ENCODE measurements at places on chromosomes 4 and X.

DNA sequence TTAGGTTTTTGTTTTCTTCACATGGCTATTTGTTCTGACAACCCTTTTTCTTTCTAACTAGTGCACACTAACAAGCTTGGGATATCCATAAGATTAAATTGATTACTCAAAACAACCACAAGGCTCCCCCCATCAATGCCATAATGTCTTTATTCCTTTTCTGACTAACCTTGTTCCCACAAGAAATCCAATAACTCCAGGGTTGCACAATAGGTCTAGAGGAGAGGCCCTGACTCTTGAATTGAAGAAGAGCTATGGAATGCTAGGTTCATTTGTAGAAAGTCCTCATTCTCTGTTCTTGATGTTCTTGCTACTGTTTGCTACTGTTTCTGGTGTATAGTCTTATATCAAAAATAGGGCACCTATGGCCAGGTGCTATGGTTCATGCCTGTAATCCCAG, 71.0 kb downstream of the PRRG1 start:
- DNase-seq: no peak

DNA sequence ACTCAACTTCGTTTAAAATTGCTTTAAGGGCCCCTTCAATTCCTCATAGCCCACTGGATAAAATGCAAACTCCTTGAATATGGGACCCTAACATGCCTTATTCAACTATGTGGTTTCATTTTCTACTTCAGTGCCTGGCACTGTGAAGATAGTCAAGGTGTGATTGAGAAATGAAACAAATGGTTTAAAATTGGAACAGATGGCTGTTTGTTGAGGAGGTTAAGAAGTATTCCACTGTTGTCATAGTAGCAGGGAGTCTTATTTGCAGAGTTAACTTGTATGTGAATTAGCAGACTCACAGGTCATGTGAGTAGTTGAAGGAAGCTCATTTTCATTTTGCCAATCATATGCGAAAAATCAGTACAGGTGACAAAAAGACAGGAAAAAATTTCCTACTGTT, 593.3 kb downstream of the KCTD8 start:
- DNase-seq: peak; percentile 19

DNA sequence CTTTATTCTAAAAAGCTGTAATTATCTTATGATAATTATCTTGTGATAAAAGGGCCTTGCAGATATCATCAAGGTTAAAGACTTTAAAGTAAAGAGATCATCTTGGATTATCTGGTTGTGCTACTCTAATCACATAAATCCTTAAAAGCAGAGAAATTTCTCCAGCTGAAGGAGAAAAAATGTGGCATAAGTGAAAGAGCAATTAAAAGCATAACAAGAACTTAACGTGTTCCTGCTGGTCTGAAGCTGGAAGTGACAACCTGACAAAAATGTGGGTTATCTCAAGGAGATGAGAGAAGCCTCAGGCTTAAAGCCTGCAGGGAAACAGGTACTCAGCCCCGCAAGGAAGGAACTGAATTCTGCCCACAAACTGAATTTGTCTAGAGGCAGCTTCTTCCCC, 449.1 kb upstream of the NDST4 start:
- no peak for DNase-seq

DNA sequence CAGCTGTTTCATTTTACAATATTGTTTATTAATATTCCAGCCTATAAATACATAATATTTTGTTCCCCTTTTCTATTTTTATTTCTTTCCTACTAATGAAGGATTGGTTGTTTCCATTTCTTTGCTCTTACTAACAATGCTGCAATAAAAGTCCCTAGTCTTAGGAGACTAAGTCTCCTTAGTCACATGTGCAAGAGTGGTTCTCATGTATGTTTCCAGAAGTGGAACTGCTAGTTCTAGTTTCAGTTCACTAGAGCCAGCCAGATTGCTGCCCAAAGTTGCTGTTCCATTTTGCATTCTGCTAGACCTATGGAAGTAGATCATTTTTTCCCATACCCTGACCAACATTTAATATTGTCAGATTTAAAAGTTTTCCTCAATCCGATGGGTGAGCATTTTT, 44.3 kb downstream of the CNGA1 start:
- DNase-seq: no peak

DNA sequence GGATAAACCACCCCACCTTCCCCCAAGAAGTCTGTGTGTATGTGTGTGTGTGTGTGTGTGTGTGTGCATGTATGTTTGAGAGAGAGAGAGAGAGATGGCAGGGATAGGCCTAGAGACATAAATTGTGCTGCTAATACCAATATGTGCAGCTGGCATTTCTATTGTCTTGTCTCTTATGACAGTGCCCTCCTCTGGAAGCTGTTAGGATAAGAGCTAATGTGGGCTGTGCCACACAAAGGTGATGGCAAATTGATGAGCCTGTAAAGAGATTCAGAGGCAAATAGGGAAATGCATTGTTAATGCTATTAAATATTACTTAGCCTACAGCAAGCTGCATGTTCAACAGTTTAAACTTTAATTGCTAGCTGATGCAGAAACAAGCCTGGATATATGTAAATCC, 332.0 kb downstream of the NKX6-1 start:
- no peak for DNase-seq

GRCh38 chr4:42070463-42070862, 80.1 kb downstream of the SLC30A9 start:
- no peak for DNase-seq

DNA sequence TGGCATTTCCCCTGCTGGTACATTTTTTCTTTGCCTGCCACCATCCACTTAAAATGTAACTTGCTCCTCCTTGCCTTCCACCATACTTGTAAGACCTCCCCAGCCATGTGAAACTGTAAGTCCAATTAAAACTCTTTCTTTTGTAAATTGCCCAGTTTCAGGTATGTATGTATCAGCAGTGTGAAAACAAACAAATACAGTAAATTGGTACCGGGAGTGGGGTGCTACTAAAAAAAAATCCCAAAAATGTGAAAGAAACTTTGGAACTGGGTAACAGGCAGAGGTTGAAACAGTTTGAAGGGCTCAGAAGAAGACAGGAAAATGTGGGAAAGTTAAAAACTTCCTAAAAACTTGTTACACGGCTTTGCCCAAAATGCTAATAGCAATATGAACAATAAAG, 16.3 kb downstream of the ARHGEF9 start:
- DNase-seq: no peak

DNA sequence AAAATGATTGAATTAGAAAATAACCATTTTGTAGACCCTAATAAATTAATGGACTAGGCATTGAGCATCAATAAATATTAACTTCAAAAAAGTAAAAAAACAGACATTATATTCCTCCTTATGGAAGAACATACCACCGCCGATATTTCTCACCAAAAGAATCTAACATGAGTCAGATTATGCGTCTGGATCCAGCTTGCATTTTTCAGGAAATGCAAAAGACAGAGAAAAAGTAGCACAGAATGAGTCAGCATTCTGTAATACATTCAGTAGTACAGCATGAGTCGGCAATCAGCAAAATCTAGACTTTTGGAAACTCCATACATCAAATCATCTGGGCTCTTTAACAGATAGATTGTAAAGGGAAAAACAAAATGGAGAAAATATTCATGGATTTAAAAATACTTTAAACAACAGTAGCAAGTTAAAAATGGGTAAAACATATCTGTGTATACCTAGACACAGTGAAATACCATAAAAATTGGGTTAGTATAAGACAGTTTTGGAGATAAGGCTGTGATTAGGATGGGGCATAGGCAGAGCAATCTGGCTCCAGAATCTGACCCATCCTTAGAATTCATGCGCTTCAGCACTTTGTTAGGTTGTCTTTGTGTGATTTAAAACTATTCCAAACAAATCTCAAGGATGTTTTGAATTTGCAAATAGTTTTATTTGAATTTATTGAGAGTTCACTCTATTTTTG, 633.0 kb upstream of the FAM241A start:
- no peak for DNase-seq

DNA sequence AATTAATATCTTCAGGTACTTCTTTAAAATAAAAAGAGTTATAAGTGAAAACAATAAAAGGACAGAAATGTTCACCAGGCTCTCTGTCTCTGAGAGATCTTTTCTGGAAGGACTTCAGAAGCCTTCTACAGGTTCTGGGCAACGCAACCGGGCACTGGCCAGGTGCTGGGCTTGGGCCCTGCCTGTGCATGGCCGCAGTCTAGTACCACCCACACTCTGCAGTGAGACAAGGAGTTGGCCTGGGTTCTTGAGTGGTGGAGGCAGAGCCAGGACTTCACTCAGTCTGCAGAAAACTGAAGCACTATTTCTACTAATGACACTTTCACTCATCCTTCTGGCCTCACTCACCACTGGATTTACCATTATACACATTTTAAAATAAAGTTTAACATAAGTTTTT, 21.8 kb downstream of the TAPT1 start:
- no peak for DNase-seq

GRCh38 chrX:154695911-154696675, 42.7 kb upstream of the CTAG2 start:
- no peak for DNase-seq

- DNase-seq: no peak
These were observed 56.9 kb upstream of the SPIN4 start for GRCh38 chrX:63408050-63408449.

- peak; percentile 0 for DNase-seq
These were observed 48.9 kb upstream of the FAM47B start for GRCh38 chrX:34893741-34894140.

DNA sequence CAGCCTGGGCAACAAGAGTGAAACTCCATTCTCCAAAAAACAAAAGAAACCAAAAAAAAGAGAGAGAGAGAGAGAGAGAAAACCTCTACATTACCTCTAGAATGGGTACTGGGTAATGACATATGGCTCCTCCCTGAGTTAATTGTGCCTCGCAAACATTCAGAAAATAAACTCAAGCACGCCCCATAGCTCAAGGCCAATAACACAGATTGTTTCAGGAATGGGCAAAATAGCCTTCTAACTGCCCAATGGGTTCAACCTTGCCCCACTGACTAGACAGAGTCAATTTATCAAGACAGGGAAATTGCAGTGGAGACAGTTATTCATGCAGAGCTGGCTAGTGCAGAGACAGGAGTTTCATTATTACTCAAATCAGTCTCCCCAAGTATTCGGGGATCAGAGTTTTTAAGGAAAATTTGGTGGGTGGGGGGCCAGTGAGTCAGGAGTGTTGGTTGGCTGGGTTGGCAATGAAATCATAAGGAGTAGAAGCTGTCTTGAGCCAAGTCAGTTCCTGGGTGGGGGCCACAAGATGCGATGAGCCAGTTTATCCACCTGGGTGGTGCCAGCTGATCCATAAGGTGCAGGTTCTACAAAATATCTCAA, 25.1 kb downstream of the NIPAL1 start:
- no peak for DNase-seq

- DNase-seq: no peak
These were observed 288.4 kb downstream of the CRLF2 start for GRCh38 chrX:924017-924416.

DNA sequence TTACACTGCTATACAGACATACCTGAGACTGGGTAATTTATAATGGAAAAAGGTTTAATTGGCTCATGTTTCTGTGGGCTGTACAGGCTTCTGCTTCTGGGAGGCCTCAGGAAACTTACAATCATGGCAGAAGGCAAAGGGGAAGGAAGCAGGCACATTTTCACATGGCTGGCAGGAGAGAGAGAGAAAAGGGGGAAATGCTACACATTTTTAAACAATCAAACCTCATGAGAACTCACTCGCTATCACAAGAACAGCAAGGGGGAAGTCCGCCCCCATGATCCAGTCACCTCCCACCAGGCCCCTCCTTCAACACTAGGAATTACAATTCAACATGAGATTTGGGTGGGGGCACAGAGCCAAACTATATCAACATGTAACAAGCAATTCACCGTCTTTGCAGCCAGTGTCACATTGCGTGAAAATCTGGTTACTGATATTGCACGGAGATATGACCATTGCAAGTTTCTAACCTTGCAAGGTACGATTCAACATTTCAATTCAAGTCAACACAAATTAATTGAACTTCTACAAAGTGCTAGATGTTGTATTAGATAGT, 61.7 kb upstream of the RELL1 start:
- no peak for DNase-seq

GRCh38 chrX:24463077-24463476, 2.0 kb upstream of the PDK3 start:
- DNase-seq: no peak

DNA sequence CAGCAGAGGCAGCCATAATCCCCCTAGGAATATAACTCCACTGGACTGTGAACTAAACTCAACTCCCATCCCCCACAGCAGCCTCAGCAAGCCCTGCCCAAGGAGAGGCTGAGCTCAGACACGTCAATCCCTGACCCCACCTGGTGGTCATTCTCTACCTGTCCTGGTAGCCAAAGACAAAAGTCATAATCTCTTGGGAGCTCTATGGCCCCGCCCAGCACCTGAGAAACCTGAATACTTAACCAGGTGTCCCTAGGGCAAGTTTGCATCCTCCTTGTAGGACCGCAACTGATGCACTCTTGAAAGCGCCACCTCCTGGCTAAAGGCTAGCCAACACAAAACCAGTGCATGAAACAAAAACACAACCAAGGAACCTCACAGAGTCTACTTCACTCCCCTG, 18.4 kb downstream of the CT47B1 start:
- no peak for DNase-seq

DNA sequence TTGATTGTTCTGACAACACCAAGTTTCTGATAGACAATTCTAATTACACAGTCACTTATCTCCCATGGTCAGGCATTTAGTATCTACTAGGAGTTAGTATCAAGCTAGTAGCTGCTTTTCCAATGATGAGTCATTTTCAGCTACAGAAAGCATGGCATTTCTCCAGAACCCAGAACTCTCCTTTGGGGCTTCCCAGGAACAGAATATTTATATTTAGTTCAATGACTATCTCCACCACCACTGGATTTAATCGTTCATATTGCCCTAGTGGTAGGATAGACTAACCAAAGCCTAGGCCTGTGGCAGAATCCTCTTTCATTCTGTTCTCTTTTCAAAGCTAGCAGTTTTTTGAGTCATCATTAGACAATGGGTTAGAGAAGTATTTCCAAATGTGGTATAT, 569.4 kb downstream of the GABRG1 start:
- no peak for DNase-seq

- DNase-seq: no peak
These were observed 674 bp upstream of the DIAPH2 start for GRCh38 chrX:96683997-96684338.

DNA sequence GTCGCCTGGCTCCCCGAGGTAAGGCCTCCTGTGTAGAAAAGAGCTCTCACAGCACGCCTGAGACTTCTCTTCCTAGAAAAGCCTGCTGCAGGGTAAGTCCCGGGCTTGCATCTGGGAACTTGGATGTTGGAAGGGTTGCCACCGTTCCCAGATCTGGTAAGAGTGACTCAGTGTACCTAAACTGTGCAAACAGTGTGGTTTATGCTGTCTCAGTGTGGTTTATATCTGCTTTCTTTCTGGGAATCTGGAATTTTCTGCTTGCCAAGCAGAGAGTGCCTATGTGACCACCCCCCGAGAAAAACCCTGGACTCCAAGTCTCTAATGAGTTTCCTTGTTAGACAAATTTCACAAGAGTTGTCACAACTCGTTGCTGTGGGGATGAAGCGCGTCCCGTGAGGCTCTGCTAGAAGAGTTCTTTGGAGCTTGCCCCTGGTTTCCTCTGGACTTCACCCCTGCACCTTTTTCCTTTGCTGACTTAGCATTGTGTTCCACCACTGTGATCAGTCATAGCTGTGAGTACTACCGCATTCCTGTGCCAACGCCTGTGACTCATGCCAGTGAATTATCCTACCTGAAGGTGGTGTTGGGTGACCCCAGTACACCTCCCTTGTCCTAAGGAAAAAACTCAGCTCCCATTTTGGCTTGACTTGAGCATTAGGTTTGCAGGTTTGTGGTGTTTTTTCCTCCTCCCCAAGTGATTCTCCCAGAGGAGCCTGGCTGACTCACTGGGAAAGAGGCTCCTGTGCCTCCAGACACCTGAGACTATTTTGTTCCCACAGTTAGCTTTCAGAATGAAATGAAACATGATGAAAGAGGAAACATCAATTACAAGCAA, 14.5 kb downstream of the SLC2A9 start:
- no peak for DNase-seq

GRCh38 chr4:66023061-66023460, 352.8 kb upstream of the EPHA5 start:
- DNase-seq: no peak

Measured in G401 (cell line).